ENCODE measurements at places on chromosomes 4 and X. TPM values are rescaled to one million over a fixed set of nuclear protein-coding genes. Genes with fewer than 3 reads are reported as not detected.

DNA sequence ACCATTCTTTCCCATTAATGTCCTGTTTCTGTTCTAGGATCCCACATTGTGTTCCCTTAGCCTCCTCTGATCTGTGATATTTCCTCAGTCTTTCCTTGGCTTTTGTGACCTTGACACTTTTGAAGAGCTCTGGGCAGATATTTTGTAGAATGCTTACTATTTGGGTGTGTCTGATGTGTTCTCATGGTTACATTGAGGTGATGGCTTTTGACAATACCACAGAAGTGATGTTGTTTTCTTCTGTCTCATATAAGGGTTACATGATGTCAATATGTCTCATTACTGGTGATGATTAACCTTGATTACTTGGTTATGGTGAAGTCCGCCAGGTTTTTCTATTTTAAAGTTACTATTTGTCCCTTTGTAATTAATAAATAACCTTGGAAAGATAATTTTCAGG lies 183.7 kb downstream of the SOWAHB start:
- no peaks in the 10 kb centered on the region for H3K36me3 ChIP-seq
- H3K4me3 ChIP-seq = no peak overlapping the region
- H3K4me1 ChIP-seq = peaks cover 6% of the 10 kb centered on the region
- no peak for DNase-seq
- H3K27ac ChIP-seq = no peak overlapping the region
- H3K27me3 ChIP-seq = peaks cover 13% of the 10 kb centered on the region

GRCh38 chr4:185945252-185945651 lies 123.7 kb upstream of the TLR3 start:
- no peaks in the 10 kb centered on the region for H3K4me1 ChIP-seq
- DNase-seq = no peak

PRDX4 gene
- 43.3 TPM for total RNA-seq

ANXA10 gene
- total RNA-seq = not detected

NWD2 gene
- not detected for total RNA-seq

NHS gene
- 1.2 TPM for total RNA-seq

Measured in activated CD4-positive, alpha-beta T cell treated with anti-CD3 and anti-CD28 coated beads, Interleukin-2, amount 10 ng/mL, durations not matched to agents 7 days and 5 days (primary cell).